ENCODE measurements at places on chromosomes 12 and 14.

DNA sequence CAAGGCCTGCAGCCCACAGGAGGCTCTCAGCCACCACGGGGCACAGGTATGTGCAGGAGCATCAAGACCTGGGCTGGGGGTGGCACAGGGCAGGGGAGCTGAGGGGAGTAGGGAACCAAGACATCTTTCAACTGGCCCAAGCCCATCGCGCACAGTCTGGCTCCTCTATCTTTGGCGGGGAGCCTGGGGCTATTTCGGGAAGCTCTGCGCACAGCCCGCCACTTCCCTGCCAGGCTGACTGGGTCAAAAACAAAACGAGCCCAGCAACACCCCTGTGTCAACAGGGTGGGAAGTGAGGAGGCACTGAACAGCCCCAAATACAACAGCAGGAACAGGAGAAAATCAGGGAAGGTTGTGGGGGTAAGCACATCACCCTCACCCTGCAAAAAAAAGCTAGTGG is 83.9 kb downstream of the ARL6IP4 start:
- DNase-seq, result no peak

DNA sequence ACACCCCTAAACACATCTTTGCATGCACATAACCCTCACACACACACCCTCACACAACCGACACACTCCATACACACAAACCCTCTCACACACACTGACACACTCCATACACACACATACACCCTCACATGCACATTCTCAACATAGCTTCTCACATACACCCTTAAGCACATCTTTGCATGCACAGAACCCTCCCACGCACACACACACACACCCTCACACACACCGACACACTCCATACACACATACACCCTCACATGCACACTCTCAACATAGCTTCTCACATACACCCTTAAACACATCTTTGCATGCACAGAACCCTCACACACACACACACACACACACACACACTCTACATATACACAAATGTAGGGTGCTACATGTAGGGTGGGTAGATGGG is 72.5 kb upstream of the NOS1 start:
- no peak for DNase-seq

DNA sequence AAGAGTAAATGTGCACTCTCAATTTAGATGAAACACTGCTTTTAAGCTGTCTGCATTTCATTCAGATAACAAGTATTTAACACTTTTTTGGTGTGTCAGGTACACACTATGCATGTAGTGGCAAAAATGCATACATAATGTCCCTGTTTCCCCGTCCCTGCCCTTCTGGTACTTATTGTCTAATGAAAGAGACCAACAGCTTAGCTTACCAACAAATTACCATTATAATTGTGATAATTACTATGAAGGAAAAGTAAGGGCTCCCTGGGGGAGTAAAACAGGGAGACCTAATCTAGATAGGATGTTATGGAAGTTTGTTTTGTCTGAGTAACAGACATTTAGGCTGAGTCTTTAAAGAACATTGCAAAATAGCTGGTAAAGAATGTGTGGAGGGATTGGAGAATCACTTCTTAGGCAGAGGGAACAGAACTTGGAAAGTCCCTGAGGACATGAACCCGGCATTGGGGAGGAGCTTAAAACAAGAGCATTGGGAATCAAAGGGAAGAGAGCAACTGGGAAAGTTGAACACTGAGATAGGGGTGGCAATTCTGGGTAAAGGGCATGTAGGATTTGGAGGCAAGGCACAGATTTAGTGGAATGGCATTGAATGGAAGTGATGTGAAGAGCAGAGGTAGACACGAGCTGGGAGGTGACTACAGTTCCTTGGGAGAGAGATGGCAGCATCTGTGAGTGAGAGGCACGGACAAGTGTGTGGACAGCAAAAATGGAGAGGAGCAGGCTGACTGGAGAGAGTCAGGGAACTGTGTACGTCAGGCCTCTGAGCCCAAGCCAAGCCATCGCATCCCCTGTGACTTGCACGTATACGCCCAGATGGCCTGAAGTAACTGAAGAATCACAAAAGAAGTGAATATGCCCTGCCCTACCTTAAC is 181.6 kb downstream of the GRIP1 start:
- no peak for DNase-seq

GRCh38 chr12:54042970-54043853 is 10.4 kb downstream of the HOXC5 start:
- DNase-seq, result no peak

GRCh38 chr12:53207042-53207441 is at the start of gene ITGB7:
Gene ITGB7, minus strand, starts transcription at chr12:53207251. Its CDS starts 6,808 bp downstream, at chr12:53200443.
- DNase-seq, result no peak

DNA sequence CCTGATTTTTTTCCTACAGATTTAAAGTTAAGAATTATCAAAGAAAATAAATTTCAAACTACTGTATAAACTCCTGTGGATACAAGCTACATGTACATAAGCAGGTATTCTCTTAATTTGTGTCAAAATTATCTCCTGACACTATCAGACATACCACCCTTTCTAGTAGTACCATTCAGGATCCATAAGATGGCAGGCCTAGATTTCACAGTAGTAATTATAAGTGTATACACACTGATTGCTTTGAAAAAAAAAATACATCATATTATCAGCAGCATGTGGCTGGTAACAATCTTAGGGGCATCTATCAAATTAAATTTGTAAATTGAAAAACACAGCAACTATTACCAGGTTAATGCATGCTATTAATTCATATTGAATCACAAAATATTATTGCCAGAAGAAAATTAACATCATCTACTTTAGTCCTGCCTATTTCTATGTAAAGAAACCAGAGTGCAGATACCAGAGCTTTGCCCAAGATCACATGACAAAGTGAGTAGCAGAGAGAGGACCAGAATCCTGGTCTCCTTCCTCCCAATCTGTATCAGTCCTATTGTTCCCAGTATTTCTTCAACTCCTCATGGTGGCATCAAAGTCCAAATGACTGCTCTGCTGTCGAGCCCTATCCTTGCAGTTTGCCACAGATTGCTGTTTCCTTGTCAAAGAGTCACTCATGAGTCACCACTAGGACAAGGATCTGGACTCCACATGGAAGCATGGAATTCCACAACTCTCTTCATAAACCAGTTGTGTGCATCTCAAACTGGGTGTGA is 27.7 kb upstream of the CALM1 start:
- DNase-seq, result peak; percentile 45

Measured in Daoy (cell line).